ENCODE measurements at places on chromosomes 3 and 15. TPM values are rescaled to one million over a fixed set of nuclear protein-coding genes. Genes with fewer than 3 reads are reported as not detected.

Gene TNFAIP8L3
- total RNA-seq = 1.3 TPM

Gene ALDH1A2
- total RNA-seq = not detected

Gene ZNF80
- total RNA-seq = not detected

Gene RETNLB
- not detected for total RNA-seq

Gene NR2C2
- 20.3 TPM for total RNA-seq

Gene RGMA
- total RNA-seq = not detected

DNA sequence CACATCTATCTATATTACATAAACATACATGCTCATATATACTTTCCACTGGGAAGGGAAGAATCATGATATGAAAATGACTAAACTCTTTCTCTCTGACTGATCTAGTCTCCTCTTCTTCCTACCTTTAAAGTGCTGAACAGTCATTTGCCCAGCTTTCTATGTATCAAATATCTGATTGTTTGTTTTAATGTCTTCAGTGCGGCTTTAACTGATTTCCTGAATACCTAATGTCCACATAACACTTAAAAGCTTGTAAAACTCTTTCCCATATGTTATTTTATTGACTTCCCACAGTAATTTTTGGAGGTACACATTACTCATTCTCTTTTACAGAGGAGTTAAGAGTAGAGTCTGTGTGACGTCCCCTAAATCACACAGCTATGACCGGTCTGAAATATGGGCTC lies 28.2 kb downstream of the CPOX start:
- peak; percentile 79 for DNase-seq

GRCh38 chr3:184526088-184526433 lies 35.5 kb upstream of the EPHB3 start:
- no peak for DNase-seq

GRCh38 chr3:194961571-194961970 lies 275.9 kb downstream of the FAM43A start:
- DNase-seq = no peak

GRCh38 chr3:131501949-131502348 lies 822 bp downstream of the MRPL3 start:
- DNase-seq = peak; percentile 2

DNA sequence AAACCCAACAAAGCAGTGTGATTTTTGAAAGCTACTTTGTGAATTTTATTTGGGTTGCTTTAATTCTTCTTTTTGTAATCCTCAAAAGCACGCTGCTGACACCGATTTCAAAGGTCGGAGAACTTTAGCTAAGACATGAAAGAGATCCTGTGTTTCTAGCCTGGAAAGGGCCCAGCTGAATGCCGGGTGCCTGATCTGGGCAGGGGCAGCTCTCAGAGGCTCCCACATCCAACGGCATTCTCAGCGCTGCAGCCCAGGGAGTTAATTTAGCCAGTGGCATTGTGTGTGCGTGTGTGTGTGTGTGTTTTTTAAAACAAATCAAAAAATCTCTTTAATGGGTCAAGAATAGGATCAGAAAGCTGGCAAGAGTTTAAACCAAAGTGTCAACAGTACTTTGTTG lies 6.6 kb downstream of the RBP1 start:
- no peak for DNase-seq

GRCh38 chr3:192092388-192093005 lies 631.5 kb downstream of the PYDC2 start:
- no peak for DNase-seq

DNA sequence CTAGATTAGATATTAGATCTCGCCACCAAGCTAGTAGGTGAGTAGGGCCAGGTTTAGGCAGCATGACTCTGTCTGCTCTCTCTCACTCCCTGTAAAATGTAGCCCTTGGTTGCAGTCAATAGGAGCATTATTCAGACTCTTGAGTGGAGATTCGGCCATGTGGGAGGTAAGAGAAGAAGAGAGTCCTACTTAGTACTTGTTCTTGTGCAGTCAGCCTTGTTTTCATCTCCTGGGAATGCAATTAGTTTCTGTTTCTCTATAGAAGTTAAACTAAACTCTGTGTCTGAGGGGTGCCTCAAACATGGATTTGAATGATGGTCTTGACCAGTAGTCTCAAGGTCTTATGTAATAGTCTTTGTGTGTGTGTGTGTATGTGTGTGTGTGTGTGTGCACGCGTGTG lies 229.5 kb upstream of the DPH6 start:
- DNase-seq = no peak

Measured in M059J (cell line).